Activated naive CD8-positive, alpha-beta T cell treated with anti-CD3 and anti-CD28 coated beads for 36 hours (primary cell): ENCODE measurements at places on chromosomes 1 and 21. TPM values are rescaled to one million over a fixed set of nuclear protein-coding genes. Genes with fewer than 3 reads are reported as not detected.

Gene MRPL55
- total RNA-seq = 82.4 TPM

Gene UBE2U
- total RNA-seq = not detected

Gene SLC45A1
- total RNA-seq = 0.28 TPM

Gene KLHDC7A
- not detected for total RNA-seq

Gene EDEM3
- total RNA-seq = 12.4 TPM

Gene ZSWIM5
- 0.37 TPM for total RNA-seq

Gene TSPAN1
- total RNA-seq = 0.28 TPM

Gene IL20
- not detected for total RNA-seq

Gene PADI1
- total RNA-seq = not detected

Gene ZNF697
- total RNA-seq = 0.91 TPM

Gene EFNA3
- total RNA-seq = 4.6 TPM

Gene RHOU
- 1.0 TPM for total RNA-seq
